Activated CD8-positive, alpha-beta T cell treated with anti-CD3 and anti-CD28 coated beads, Interleukin-2, amount 10 ng/mL, durations not matched to agents 7 days and 5 days (primary cell): ENCODE measurements at places on chromosomes 11 and 22. TPM values are rescaled to one million over a fixed set of nuclear protein-coding genes. Genes with fewer than 3 reads are reported as not detected.

DNA sequence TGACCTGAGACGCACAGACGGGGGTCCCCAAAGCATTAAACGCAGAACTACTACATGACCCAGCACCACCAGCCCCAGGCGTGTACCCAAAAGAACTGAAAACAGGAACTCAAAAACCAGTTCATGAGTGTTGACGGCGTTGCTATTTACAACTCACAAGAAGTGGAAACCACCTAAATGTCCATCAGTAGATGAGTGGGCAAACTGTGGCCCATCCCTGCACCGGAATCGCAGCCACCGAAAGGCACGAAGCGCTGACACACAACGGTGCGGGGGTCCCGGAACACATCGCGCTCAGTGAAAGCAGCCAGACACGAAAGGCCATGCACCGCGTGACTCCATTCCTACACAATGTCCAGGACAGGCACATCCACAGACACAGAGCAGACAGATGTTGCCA is 79.2 kb downstream of the TRMU start:
- no peak overlapping the region for H3K27ac ChIP-seq
- no peak for DNase-seq
- no peaks in the 10 kb centered on the region for H3K36me3 ChIP-seq

DNA sequence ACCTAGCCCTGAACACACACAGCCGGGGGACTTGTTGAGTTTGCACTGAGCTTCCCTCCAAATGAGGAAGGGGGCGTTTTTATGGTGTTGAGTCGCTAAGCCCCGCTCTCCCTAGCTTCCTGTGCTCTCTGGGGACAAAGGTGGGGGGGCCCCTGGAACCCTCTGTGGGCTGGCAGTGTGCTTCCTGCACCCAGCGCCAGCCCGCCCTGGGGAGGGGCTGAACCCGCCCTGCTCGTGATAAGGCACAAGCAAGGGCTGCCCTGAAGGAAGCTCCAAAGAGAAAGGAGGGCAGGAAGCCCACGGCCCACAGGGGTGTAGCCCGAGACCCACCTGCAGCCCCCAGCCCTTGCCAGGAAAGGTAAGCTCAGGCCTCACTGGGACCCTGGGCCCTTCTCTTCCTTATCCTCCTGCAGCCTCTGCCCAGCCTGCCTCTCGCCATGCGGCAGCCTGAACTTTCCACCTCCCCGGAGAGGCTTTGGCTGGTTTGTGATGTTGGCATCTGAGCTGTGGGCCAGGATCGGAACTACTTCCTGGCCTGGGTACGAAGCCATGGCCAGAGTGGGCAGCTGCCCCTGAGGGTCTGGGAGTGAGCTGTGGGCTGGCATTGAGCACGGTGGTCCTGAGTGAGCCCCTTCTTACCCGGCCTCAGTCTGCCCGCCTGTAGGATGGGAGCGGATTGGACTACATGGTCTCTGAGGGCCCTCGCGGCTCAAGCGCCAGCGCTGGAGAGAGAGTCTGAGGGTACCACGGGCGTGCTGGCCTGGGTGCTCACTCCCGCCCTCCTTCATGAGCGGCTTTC is at the start of gene FERMT3:
Gene FERMT3, plus strand, starts transcription at position 265 of the 799 bp plus-strand sequence. CDS start 644 bp downstream, outside the sequence.
- H3K4me1 ChIP-seq = peaks cover 54% of the 10 kb centered on the region
- H3K36me3 ChIP-seq = peaks cover 79% of the 10 kb centered on the region

DNA sequence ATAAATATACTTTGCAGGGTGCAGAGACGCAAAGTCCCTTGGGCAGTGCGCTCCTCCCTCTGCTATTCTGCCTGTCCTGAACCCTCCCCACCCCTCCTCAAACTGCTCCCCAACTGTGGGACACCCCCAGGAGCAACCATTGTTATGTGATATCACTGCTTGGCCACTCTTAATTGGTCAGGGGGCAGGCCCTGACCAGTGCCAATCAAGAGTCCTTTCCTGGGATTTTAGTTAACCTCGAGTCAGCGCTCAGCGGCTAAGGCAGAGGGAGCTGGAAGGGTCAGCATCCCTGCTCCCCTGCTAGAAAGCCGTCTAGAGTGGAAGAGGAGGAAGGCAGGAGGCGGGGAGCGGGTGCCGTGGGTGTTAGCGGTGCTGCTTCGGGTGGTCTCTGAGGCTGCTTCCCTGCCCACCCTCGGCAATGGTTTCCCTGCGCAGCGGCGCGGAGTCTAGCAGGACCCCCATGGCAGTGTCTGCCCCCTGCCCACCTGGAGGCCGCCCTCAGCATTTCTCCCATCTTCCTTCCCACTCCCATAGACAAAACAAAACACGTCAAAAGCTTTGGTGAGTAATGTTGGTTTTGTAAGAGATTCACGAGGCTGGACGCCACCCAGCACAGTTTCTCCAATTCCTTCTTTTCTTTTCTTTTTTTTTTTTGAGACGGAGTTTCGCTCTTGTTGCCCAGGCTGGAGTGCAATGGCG is 38.4 kb upstream of the A4GALT start:
- no peak overlapping the region for H3K4me3 ChIP-seq
- H3K27me3 ChIP-seq = no peaks in the 10 kb centered on the region
- H3K36me3 ChIP-seq = no peaks in the 10 kb centered on the region
- no peak overlapping the region for H3K27ac ChIP-seq
- no peaks in the 10 kb centered on the region for H3K4me1 ChIP-seq
- no peak for DNase-seq

Gene UCP3
- 2.9 TPM for total RNA-seq

Gene OR51I1
- total RNA-seq = not detected
